ENCODE measurements at places on chromosomes 6 and 20. TPM values are rescaled to one million over a fixed set of nuclear protein-coding genes. Genes with fewer than 3 reads are reported as not detected.

RIMS4 gene
- total RNA-seq = 16.3 TPM

LY6G5B gene
- total RNA-seq = 21.3 TPM

AKAP7 gene
- 7.6 TPM for total RNA-seq

WFDC2 gene
- 59.6 TPM for total RNA-seq

RAB44 gene
- not detected for total RNA-seq

GRCh38 chr20:16732506-16733152, 2.8 kb downstream of the SNRPB2 start:
- no peak overlapping the region for H3K27ac ChIP-seq
- peaks cover 2% of the 10 kb centered on the region for H3K4me1 ChIP-seq
- H3K36me3 ChIP-seq = peaks cover 20% of the 10 kb centered on the region
- no peak for DNase-seq
- H3K4me3 ChIP-seq = no peak overlapping the region

DNA sequence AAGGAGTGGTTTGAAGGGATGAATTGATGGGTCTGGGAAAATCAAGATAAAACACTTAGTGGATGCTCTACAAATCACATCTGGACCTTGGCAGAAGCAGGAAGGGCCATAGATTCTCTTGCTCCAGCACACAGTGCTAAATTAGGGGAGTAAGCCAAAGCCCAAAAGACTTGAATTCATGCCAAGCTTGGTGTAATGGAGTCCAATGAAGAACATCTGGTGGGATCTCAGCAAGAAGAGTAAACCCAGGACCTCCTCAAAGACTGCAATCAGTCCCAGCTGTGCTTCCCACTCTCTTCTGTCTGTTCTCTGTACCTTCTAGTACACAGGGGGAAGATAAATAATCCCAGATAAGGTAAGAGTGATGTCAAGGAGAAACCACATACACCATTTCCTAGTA, 683.4 kb downstream of the RNF144B start:
- no peak overlapping the region for H3K27ac ChIP-seq
- H3K27me3 ChIP-seq = no peaks in the 10 kb centered on the region
- H3K36me3 ChIP-seq = no peaks in the 10 kb centered on the region

- no peak for DNase-seq
- H3K36me3 ChIP-seq = no peaks in the 10 kb centered on the region
- H3K4me1 ChIP-seq = no peaks in the 10 kb centered on the region
- H3K27ac ChIP-seq = no peak overlapping the region
Measured at GRCh38 chr20:19465536-19465935, 253.1 kb downstream of the SLC24A3 start.

- H3K27ac ChIP-seq = no peak overlapping the region
- no peaks in the 10 kb centered on the region for H3K27me3 ChIP-seq
- H3K36me3 ChIP-seq = no peaks in the 10 kb centered on the region
- H3K4me3 ChIP-seq = no peak overlapping the region
Measured at GRCh38 chr6:27897580-27898206, 14.5 kb downstream of the OR2B2 start.

DNA sequence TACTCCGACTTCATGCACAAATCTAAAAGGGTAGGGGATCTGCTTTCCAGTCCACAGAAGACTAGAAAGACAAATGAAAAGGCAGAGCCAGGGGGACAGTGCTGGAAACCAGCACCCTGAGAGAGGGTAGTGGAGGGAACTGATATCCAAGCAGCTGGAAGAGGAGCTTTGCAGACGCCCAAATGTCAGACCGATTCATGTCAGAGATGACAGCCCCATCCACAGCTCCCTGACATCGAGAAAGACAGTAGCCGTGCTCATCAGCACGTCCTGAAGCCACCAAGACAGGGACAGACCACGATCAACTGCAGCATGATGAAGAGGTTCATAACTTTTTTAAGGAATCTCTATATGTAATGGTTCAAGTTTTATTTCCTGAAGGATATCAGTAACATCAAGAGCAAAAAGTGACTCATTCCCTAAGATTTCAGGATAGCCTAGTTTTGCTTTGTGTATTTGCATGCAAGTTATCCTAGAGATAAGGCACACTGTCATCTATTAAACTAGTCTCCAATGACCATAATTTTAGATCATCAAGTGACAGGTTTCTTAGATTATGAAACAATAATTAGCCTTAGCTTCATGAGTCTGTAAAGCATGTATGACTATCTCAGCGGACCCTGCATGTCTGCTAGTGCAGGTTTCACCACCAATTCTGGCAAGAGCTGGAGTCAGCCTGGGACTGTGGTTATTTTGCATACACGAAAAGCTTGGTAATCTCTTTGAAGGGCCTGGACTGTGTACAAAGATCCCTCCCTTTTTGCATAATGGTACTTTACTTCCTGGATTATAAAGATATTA, 43.0 kb downstream of the PRDM1 start:
- H3K36me3 ChIP-seq = no peaks in the 10 kb centered on the region
- no peak overlapping the region for H3K4me3 ChIP-seq
- H3K27me3 ChIP-seq = no peaks in the 10 kb centered on the region
- H3K27ac ChIP-seq = no peak overlapping the region

DNA sequence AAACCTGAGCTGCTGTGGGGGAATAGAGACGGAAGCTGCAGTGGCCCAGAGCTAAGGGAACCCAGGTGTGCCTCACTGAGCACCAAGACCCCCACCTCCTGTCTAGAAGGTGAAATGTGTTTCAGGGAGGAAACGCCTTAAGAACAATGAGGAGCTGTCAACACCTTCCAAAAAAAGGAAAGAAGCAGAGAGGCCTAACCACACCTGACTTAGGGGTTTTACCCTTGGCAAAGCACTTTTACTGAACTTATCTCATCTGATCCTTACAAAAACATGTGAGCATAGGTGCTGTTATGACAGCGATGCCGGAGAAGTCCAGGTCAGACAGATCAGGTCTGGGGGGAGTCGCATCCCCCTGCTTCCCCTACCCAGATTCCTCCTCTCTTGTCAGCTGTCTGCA, 16.1 kb upstream of the CDKN1A start:
- DNase-seq = no peak
- peaks cover 7% of the 10 kb centered on the region for H3K4me1 ChIP-seq
- no peak overlapping the region for H3K27ac ChIP-seq
- no peak overlapping the region for H3K4me3 ChIP-seq

DNA sequence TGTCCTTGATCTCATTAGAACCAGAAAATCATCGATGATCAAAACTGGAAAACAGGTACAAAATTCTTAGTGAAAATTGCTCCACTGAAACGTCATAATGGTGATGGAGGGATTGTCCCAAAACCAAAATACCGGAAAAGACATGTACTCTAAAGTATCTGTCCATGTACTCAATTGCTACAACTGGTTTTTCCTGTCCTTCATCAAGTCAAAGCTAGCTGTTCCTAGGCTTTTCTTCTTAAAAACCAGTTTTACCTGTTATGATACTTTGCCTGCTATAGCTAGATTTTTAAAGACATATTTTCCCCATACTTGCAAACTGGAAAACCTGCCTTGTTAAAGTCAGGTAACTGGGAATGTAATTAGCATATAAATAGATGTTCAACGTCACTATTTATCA, 50.5 kb upstream of the LRRC1 start:
- H3K27ac ChIP-seq = no peak overlapping the region
- H3K4me3 ChIP-seq = no peak overlapping the region
- no peaks in the 10 kb centered on the region for H3K36me3 ChIP-seq
- no peak for DNase-seq
- H3K4me1 ChIP-seq = no peaks in the 10 kb centered on the region

- H3K4me1 ChIP-seq = no peaks in the 10 kb centered on the region
- peaks cover 12% of the 10 kb centered on the region for H3K36me3 ChIP-seq
- no peak overlapping the region for H3K27ac ChIP-seq
- no peaks in the 10 kb centered on the region for H3K27me3 ChIP-seq
Measured at GRCh38 chr6:53929041-53929820, 134.4 kb downstream of the LRRC1 start.

GRCh38 chr20:58760856-58761255, 68.3 kb downstream of the NPEPL1 start:
- H3K4me3 ChIP-seq = no peak overlapping the region
- no peak for DNase-seq
- no peaks in the 10 kb centered on the region for H3K36me3 ChIP-seq
- no peaks in the 10 kb centered on the region for H3K4me1 ChIP-seq
- H3K27me3 ChIP-seq = no peaks in the 10 kb centered on the region

DNA sequence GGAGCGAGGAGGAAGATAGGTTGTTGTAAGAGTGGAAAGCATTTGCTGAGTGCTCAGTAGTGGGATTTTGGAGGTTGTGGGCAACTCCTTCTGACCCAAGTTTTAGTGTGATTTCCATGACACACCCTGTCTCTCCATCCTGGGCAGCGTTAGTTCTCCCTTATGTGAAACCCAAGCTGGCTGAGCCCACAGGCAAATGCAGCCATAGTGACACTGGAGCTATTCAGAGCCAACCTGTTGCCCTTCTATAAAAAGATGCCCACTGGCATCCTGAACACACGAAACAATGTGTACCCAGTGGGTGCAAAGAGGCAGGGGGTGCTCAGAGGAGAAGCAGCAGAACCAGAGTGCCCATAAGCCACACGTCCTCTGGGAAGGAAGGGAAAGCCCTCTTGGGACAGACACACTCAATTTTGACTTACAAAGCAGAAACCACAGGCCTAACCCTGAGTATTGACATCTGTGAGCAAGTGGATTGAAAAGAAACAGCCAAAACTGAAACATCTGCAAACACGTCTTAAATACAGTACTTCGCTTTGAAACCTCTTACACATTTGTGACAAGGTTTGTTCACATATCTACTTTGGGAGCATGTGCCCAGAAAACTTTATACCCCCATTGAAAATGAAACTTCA, 54.6 kb downstream of the BPIFB1 start:
- no peak for DNase-seq
- H3K4me1 ChIP-seq = no peaks in the 10 kb centered on the region
- no peak overlapping the region for H3K27ac ChIP-seq
- no peaks in the 10 kb centered on the region for H3K27me3 ChIP-seq
- no peak overlapping the region for H3K4me3 ChIP-seq

Measured in H9 (cell line).